DMS79 (cell line): ENCODE measurements at places on chromosomes 3 and 15.

GRCh38 chr15:77022646-77023575, 28.0 kb downstream of the PSTPIP1 start:
- DNase-seq = no peak

DNA sequence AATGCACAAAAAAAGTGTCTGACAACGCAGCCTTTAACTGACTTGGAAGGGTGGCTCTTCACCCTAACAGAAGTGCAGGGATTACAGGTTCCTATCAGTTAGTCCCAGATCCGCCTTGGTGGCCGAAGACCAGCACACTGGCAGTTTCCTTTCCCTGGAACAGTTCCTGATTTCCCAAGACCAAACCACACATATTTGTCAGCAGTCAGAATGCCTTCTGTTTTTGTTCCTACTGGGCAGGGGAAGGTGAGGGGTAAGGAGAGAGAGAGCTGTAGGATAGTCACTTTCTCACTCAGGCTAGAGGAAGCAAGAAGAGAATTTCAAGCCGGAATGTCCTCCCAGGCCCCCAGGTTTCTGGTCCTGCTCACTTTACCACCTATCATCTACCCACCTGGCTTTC, 9.2 kb downstream of the CXCR6 start:
- DNase-seq = no peak

DNA sequence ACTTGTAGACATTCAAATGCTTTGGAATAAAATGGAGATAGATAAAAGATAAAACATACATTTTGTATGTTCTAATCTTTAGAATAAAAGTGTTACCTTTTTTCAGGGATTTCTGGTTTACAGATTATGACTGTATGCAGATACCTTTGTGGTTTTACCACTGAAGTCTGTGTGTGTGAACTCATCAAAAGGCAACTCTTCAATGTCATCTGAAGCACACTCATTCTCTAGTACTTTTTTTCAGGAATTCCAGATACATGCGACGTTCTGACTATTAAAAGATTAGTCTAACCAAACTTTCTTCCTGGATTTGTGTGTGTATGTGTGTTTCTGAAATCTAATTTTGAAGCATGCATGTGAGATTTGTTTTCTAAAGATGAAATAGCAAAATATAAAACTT, 188.6 kb downstream of the NLGN1 start:
- DNase-seq = peak; percentile 3

GRCh38 chr3:22176911-22177310, 425.9 kb upstream of the ZNF385D start:
- no peak for DNase-seq

DNA sequence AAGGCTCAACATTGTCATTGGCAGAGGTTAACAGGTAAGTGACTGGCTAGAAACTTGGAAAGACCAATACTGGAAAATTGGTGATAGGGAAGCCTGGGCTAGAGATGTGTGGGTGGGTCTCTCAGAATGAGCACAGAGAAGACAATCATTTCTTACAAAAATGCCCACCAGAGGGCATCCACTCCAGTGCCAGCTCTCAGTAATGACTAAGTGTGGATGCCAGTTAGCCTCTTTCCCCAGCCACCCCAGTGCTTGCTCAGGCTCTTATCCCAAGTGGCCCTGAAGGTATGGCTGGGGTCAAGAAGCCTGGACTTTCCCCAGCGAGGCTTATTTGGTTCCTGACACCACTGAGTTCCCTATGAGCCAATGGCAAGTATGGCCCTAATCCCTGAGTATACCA, 115.9 kb upstream of the ST8SIA2 start:
- DNase-seq = no peak

DNA sequence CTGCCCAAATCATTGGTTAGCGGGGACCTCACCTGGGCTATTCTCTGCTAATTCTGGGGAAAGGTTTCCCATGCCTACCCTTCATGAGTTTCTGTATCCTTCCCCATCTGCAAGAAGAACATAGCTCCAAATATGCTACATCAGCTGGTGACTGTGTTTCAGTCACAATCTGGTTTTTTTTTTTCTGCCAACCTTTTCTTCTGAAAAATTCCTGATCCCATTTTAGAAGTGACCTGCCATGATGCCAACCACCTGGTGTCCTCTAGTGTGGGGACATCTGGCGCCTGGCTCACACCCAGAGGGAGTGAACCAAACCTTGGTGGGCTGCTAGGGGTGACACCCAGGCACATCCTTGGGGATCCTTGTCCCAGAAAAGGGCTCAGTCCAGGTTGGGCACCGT, 76.1 kb downstream of the CHRD start:
- no peak for DNase-seq

DNA sequence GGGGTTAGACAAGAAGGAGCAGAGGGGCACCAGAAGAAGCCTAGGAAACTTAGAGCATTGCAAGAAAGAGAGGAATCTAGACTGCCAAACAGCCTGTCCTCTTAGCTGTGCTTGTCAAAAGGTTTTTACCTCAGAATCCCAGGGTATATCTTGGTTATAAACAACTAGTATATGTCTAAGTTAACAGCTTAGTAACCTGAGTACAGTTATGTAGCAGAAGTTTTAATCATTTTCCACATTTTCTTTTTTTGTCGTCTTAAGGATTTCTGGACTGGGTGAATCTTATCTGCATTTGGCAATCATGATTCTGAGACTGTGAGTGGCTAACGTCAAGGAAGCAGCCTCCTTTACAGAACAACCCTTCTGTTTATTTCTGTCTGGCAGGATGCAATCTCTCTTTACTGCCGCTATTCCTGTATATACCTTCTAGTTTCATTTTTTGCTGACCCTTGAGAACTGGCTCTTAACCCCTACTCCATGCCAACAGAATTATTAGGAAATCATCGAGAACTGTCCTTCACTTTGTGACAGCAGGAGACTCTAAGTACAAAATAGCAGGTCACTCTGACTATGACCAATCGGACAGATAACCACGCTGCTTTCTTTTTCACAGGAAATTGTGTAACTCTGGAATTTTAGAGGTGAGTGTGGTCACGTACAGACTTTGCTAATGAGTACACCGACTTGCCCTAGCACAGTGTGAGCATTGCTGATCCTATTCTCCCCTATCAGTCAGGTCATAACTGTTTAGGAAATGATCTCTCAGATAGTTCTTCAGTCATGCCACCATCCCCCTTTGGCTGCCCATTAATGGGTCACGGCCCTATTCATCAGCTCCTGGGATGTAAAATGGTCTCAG, 3.3 kb upstream of the CP start:
- DNase-seq = no peak

GRCh38 chr3:120741837-120742197, 499 bp downstream of the RABL3 start:
- DNase-seq = no peak

DNA sequence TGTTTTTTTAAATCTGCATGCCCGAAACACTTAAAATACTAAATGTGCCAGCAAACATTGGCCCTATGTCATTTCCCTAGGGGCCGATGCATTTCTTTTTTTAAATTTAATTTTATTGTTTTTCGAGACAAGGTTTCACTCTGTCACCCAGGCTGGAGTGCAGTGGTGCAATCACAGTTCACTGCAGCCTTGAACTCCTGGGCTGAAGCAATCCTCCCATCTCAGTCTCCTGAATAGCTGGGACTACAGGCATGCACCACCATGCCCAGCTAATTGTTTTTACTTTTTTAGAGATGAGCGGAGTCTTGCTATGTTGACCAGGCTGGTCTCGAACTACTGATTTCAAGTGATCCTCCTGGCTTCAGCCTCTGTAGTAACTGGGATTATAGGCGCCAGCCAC, 5.5 kb downstream of the PARP9 start:
- no peak for DNase-seq

GRCh38 chr3:135272026-135272669, 477.1 kb downstream of the EPHB1 start:
- peak; percentile 91 for DNase-seq

- DNase-seq = no peak
Observed at GRCh38 chr3:109125902-109126301, 8.0 kb upstream of the MORC1 start.

GRCh38 chr3:146157325-146158060, 3.5 kb downstream of the PLOD2 start:
- no peak for DNase-seq

GRCh38 chr3:33467786-33468185, 27.6 kb upstream of the UBP1 start:
- DNase-seq = no peak

GRCh38 chr3:35275768-35276167, 363.6 kb upstream of the ARPP21 start:
- DNase-seq = no peak

GRCh38 chr15:39252134-39252470, 328.8 kb upstream of the THBS1 start:
- DNase-seq = no peak

DNA sequence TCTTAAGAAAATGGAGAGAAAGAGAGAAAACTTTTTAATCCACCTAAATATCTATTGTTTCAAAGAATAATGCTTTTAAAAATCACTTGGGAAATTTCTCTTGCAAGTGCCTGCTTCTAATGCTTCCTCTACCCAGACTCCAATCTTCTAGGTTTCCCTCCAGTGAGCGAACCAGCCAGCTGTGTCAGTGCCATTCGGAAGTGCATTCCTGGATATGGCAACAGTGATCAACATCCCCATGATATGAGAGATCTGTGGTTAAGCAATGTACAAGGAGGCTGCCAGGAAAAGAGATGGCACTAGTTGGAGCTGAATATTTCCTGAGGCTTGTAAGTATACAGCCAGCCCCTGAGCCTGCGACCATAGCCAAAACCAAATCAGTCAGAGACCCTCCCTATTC, 53.3 kb upstream of the KCNMB2 start:
- no peak for DNase-seq

GRCh38 chr15:41594801-41595746, 36.1 kb downstream of the TYRO3 start:
- DNase-seq = no peak

- no peak for DNase-seq
Observed at GRCh38 chr3:165359005-165359404, 162.8 kb upstream of the SLITRK3 start.

- DNase-seq = no peak
Observed at GRCh38 chr3:65130782-65131181, 443.0 kb upstream of the ADAMTS9 start.

GRCh38 chr3:71304684-71305083, 278.8 kb downstream of the FOXP1 start:
- DNase-seq = no peak

GRCh38 chr15:71568227-71568626, 242.1 kb upstream of the NR2E3 start:
- DNase-seq = no peak

- no peak for DNase-seq
Observed at GRCh38 chr15:55008421-55008820, 188.3 kb downstream of the RSL24D1 start.

DNA sequence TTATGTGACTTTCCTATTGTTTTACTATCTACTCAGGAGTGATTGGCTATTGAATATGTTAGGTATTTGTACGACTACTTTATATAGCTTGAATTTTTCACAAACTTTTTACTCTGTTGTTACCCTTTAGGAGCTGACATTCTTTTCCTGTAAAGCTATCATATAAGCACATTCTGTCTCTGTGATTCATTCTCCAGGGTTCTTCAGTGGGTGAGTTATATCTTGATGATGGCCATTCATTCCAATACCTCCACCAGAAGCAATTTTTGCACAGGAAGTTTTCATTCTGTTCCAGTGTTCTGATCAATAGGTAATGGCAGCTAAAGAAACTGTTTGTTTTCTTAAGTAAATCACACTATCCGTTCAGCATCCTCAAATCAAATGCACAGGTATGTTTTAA, 10.1 kb upstream of the CAPN3 start:
- DNase-seq = no peak

DNA sequence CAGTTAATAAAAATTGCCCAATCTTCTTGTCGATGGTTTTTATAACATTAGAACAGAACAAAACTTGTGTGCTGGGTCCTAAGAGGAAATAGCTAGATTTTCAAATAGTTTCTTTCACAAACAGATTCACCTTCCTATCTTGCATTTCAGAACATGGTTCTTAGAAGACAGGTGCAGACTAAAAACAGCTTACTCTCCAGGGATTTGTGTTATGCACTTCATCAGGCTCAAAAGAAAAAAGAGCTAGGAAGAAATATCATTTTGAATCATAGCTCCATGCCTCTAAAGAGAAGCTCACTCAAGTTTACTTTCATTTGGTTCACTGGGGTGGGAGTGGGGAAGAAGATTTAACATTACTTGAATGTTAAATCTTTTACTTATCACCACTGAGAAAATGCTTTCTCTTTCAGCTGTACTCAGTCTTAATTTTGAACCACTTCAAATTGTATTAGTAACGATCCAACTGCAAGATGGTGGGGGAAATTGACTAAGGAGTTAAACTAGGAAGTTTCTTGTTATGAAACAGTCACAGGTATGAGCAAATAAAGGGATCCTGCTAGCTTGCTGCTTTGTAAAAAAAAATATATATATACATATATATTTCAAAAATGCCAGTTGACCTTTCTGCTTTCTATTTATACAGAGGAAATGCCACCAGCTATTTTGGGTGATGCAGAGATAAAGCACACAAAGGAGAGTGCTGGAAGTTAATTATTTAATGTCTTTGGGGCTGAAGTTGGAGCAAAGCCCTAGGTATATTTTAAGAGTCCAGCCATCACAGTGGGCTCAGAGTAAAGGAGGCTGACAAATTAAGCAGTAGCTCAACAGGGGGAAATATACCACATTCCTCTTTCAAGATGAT, 28.3 kb upstream of the NUDT16 start:
- no peak for DNase-seq
